SHP77 treated with DMSO at 0.1 percent for 48 hours (cell line): ENCODE measurements at places on chromosomes 7 and 10.

DNA sequence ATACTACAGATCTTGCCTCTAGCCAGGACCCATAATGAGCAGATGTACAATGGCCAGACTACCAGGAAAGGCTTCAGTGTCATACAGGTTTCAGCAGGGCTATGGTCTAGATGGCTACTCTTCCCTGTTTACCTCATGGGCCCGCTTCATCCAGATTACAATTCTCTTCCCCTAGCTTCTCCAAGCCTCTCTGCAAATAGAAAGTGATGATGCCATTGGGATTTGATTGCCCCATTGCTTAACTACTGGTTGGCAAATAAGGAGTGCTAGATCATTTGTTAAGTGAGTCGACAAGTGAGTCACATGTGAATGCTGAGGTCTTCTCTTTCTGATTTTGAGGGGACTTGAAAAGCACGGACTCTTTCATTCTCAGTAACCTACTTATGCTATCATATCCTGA, 361.5 kb upstream of the LRRTM3 start:
- DNase-seq = no peak

- DNase-seq = no peak
Observed at GRCh38 chr10:70063418-70064098, 10.9 kb downstream of the MACROH2A2 start.

DNA sequence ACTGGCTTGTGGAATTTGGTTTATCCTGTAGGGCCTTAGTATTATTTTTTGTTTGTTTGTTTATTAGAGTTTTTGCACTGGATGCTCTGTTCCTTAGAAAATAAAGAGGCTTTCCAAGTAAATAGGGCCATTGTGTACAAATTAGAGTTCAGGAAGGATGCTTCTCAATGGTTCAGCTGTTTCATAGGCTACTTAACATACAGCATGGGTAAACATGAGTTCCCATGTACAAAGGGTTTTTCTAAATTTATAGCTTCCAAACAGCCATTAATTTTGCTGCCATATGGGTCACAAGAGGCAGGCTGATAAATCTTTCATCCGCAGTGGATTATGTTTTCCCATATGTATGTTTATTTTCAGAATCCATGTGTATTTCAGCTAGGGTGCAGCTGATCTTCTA, 121.6 kb upstream of the WDR11 start:
- no peak for DNase-seq

GRCh38 chr10:62852961-62853702, 37.0 kb upstream of the EGR2 start:
- no peak for DNase-seq

DNA sequence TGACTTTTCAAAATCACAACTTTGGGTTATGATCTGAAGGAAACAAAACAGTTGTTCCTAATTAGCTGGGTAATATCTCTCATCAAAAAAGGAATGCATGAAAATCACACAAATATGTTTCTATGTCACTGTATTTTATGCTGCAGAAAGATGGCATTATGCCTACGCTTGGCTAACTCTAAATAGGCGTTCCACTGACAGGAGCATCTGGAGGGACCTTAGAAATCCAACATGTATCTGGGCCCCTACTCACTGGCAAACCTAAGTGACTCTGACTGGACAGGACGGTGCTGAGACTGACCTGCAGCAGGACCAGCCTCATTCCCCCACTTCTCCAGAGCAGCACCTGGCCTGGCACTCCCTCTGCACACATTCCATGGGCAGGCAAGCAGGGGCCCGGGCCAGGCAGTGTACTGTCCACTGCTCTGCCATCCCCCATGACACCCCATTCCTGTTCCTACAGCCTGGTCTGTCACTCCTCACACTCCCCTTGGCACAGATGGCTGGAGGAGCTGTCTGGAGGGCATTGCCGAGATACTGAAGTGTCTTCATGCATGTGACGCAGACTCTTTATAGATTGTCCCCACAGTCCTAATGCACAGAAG, 2.6 kb upstream of the MYL7 start:
- DNase-seq = no peak

DNA sequence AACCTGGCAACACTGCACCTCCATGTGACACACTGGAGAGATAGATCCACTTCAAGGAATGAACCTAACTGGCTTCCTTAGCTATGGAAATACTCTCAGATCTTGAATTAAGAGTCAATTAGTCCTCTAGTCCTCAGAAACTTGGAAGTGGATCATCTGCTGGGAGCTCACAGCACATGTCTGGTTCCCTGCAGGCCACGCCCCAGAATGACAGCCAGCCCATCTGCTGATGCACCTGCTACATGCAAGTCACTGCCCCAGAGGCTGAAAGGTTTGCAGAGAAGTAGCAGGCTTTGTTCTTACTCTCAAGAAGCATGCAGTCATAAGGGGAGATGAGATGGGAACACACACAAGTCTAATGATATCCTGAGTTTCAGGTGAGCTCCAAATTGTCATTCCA, 275.9 kb downstream of the SKAP2 start:
- peak; percentile 33 for DNase-seq

GRCh38 chr7:74480861-74481417, 27.2 kb downstream of the GTF2IRD1 start:
- no peak for DNase-seq

DNA sequence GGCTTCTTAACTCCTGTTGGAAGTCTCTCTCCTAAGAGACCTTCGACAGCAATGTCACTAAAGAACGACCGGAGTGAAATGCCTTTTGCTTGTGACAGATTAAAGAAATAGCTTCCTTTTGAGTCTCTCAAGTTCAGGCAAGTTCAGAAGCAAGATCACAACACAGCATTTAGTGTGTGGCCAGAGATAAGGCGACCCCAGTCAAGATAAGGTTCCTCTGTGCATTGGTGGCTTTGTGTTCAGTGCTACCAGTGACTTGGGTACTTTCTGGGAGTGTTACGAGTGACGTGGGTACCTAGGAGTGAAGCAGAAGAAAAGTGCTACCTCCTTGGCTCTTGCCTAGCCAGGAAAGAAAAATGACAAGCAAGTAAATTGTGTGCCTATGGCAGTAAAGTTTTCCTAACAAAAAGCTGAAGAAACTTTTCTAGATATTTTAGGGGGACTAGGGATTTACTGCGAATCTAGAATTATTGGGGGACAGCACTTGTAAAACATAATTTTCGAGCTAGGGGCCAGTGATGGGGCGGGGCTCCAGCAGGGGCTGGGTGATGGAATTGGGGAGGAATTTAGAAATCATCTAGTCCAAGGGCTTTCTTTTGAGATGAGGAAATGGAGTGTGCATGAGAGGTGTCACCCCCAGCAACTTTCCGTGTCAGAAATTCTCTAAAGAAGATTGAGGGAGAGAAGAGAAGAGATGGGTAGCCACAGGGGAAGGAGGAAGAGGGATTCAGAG, 191.9 kb upstream of the LYZL2 start:
- DNase-seq = no peak

DNA sequence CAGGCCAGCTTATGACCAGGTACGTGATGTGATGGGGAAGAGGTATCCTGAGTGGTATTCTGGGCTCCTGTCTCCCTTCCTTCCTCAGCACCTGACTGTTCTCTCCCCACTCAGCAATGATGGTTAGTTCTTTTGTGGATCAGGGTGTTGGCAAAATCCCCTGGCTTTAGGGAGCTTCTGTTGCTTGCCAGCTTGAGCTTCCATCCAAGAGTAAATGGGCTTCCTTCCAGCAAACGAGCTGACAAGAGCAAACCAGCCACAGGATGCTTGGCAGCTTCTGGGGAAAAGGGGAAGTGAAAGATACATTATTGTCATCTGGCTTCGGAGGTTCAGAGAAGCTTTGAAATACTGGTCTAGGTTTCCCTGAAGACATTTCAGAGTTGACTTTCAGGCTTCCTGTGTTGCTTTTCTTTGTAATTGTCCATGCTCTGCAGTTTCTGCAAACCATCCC, 5.2 kb downstream of the DUSP5 start:
- no peak for DNase-seq

DNA sequence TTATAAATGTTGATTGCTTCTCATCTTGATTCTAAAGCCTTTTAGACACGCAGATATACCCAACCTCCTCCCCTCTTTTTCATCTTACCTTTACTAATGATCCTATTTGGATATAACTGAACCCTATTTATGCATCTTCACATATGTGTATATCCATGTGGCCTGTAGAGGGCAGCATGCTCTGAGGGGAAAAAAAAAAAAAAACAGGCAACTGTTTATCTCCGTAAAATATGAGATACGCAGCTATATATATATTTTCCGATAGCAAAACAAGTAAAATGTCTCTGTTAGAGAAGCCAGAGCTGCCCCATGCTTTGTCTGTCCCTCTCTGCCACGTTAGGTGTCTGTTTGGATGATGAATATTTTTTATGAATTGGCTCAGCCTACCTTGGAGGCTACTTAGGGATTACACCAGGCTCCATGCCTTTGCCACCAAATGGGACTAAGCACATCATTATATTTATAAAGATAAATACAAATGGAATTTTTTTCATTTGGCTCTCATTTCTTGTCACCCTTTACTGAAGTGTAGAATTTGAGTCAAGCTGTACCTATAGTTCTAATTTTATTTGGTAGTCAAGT, 174.8 kb upstream of the FZD1 start:
- DNase-seq = peak; percentile 29

DNA sequence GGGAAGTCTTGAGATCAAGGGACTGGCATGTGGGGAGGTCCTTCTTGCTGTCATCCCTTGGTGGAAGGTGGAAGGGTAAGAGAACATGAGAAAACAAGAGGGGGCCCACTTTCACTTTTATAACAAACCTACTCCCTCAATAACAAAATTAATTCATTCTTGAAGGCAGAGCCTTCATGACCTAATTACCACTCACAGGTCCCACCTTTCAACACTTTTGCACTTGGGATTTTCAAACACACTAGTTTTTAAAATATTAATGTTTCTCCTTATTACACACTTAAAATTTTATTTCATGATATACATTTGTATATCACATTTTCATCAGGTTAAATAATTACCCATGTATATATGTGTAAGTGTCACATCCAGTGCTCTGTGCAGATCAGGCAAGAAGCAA, 2.0 kb downstream of the ST7 start:
- no peak for DNase-seq

DNA sequence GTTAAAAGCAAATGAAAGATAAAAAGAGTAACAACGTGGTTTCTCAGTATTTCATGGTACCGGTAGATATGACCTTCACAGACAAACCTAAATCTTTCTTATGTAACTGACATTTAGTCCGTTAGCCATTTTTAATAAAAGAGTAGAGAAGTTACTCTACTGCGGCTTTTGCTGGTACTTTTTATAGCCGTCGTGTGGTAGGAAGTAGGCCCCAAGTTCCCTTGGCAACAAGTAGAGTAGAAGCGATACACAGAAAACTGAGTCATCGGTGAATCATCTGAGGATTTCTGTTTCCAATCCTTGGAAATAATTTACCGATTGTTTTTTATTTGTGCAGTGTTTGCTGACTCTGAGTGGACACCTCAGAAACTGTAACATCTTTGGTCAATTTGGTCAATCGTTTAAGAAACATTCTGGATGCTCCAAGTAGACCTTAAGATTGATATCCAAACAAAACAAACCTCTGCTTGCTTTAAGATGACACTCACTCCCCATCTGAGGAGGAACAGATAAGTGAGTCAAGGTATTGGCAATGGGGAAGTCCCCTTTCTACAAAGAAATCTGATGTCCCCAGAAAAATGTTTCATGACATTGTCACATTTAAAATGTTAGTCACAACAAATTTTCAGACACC, 63.9 kb upstream of the AHR start:
- DNase-seq = peak; percentile 31

GRCh38 chr10:88404133-88404532, 179.0 kb downstream of the RNLS start:
- no peak for DNase-seq

- no peak for DNase-seq
Observed at GRCh38 chr7:2795906-2796305, 48.2 kb downstream of the GNA12 start.

GRCh38 chr7:157391036-157391710, 54.4 kb downstream of the DNAJB6 start:
- DNase-seq = no peak

- no peak for DNase-seq
Observed at GRCh38 chr7:130883928-130884327, 149.9 kb upstream of the KLF14 start.

- DNase-seq = no peak
Observed at GRCh38 chr10:86600296-86600695, 54.1 kb upstream of the OPN4 start.

- DNase-seq = no peak
Observed at GRCh38 chr7:100132126-100132525, 5.4 kb downstream of the MBLAC1 start.

DNA sequence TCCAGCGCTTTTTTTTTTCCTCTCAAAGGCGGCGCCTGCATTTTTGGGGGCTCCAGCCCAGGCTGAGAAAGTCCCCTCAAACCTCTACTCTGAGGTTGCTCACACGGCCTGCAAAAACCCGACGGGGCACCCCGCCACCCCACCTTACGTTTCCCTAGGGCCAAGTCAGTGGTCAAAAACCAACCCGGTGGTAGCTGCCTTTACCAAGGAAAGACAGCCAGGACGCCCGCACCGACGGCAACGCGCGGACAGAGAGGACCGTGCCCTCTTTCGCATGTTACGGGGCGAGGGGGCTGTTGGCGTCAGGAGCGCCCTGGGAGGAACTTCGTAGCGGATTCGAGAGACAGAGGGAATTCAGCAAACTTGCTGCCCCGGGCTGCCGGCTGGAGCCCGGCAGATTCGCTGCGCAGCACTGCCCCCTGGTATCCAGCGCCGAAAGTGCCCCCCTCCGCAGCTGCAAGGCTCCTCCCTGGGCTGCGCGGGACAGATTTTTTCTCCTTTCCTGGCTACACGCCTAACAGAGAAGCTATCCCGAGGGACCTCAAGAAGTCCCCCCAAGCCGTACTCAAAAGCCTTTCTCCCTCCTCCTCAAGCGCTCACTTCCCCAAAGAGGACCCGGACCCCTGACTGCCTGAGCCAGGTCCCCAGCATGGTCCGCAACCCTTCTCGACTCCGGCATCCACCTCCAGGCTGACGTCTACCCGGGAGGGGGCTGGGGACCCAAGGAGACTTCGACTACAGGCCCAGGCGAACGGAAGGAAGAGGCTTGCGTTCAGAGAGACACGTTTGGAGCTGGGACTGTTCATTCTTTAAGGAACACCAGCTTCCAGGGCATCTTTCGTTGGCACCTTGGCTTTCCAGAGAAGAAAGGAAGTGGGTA, 27.7 kb upstream of the VAX1 start:
- no peak for DNase-seq

DNA sequence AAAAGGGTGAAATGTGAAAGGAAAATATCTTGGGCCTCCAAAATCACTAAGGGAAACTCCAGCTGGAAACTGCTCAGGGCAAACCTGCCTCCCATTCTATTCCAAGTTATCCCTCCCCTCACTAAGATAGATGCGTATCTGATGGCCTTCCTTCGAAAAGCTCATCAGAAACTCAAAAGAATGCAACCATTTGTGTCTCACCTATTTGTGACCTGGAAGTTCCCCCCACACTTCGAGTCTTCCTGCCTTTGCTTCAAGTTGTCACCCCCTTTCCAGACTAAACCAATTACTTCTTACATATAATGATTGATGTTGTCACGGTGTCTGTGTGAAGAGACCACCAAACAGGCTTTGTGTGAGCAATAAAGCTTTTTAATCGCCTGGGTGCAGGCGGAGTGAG, 69.3 kb downstream of the ST8SIA6 start:
- no peak for DNase-seq
